ENCODE measurements at places on chromosomes 2 and 18.

- peaks cover 8% of the 10 kb centered on the region for H3K4me1 ChIP-seq
- H3K27me3 ChIP-seq: no peaks in the 10 kb centered on the region
- no peak for DNase-seq
- no peak overlapping the region for H3K27ac ChIP-seq
Measured at GRCh38 chr2:10810202-10811161, 2.1 kb downstream of the PDIA6 start.

- H3K36me3 ChIP-seq: no peaks in the 10 kb centered on the region
- no peaks in the 10 kb centered on the region for H3K4me1 ChIP-seq
- H3K27me3 ChIP-seq: no peaks in the 10 kb centered on the region
- no peak overlapping the region for H3K4me3 ChIP-seq
Measured at GRCh38 chr2:45776160-45776955, 124.9 kb downstream of the PRKCE start.

DNA sequence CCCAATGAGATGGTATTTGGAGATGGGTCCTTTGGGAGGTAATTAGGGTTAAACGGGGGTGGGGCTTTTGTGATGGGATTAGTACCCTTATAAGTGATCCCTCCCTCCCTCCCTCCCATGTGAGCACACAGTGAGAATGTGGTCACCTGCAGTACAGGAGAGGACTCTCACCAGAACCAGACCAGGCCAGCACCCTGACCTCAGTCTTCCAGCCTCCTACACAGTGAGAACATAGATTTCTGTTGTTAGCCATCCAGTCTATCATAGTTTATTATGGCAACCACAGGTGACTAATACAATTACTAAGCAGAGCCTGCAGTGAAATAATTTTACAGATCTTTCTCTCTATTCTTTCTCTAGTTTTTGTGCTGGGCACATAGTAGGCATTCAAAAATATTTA, 137.7 kb upstream of the PKDCC start:
- no peaks in the 10 kb centered on the region for H3K36me3 ChIP-seq
- H3K4me3 ChIP-seq: no peak overlapping the region
- H3K27me3 ChIP-seq: no peaks in the 10 kb centered on the region
- H3K27ac ChIP-seq: no peak overlapping the region
- DNase-seq: no peak

DNA sequence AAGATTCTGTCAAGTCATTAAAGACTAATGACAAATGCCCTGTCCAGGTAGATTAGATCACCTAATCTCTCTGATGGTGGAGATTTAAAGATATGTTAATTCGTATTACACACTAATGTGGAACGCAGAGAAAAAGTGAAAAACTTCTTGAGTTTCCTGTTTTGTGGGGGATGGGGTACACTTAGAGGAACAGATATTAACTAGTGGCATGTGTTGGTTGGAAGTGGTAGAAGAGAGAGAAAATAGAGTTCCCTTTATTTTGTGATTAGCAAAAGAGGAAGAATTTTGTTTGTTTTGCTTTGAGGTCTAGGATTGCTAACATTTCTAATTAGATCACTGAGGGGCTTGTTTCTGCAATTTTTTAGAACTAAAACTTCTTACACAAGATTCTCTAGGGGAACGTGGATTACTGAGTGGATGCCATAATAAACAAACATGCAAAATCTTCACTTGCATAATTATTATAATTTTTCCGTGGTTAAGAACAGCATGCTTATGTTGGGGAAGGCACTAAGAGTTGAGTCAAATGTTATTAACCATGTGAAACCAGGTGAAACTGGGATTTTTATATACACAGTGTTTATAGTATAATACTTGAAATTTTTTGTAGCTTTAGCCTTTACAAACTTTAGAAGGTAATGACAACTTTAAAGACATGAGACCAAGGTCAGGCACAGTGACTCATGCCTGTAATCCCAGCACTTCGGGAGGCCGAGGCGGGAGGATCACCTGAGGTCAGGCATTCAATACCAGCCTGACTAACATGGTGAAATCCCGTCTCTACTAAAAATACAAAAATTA, 97.4 kb upstream of the STK17B start:
- no peaks in the 10 kb centered on the region for H3K36me3 ChIP-seq
- H3K4me1 ChIP-seq: peaks cover 6% of the 10 kb centered on the region
- H3K27me3 ChIP-seq: no peaks in the 10 kb centered on the region

GRCh38 chr2:128451084-128452023, 132.7 kb upstream of the HS6ST1 start:
- H3K27ac ChIP-seq: no peak overlapping the region
- no peaks in the 10 kb centered on the region for H3K36me3 ChIP-seq
- H3K4me1 ChIP-seq: no peaks in the 10 kb centered on the region
- H3K4me3 ChIP-seq: no peak overlapping the region
- H3K27me3 ChIP-seq: no peaks in the 10 kb centered on the region

DNA sequence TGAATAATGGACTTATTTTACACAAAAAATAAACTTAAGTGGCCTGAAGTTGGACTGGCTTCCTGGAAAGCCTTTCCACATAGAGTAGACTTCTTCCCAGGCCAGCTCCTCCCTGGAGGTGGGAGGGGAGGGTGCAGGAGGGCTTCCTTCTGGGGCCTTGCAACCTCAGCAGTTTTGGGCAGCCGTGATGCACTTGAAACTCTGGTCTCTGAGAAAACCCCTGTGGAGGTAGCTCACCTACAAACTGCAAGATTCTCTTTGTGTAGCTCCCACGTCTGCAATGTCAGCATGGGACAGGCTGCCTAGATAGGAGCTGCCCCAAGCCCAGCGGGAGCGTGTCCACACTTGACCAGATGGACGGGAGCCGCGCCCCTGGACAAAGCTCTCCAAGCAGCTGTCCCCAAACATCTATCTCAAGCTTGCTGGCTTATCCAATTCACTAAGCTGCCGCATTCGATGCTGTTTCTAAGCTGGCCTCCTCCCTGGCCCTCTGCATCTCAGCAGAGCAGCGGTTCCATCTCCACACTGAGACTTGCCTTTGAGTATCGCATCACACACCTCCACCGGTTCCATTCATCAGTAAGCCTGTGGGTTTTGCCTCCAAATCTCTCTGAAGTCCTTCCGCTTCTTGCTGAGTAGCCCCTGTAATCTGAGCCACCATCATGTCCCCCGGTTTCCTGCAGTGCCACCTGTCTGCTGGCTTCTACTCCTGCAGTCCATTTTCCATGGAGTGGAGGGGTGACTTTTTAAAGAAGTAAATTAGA, 1.6 kb upstream of the LPIN1 start:
- DNase-seq: peak; percentile 34
- no peaks in the 10 kb centered on the region for H3K27me3 ChIP-seq
- H3K4me3 ChIP-seq: no peak overlapping the region
- H3K4me1 ChIP-seq: peaks cover 19% of the 10 kb centered on the region

- no peak overlapping the region for H3K27ac ChIP-seq
- H3K4me3 ChIP-seq: no peak overlapping the region
- no peaks in the 10 kb centered on the region for H3K27me3 ChIP-seq
- no peaks in the 10 kb centered on the region for H3K4me1 ChIP-seq
- no peaks in the 10 kb centered on the region for H3K36me3 ChIP-seq
- no peak for DNase-seq
Measured at GRCh38 chr2:30305235-30305634, 73.9 kb downstream of the LBH start.

GRCh38 chr2:136069773-136070172, 48.2 kb downstream of the CXCR4 start:
- H3K27me3 ChIP-seq: no peaks in the 10 kb centered on the region
- no peak for DNase-seq
- no peak overlapping the region for H3K4me3 ChIP-seq
- no peaks in the 10 kb centered on the region for H3K4me1 ChIP-seq
- H3K36me3 ChIP-seq: no peaks in the 10 kb centered on the region

- DNase-seq: no peak
- no peak overlapping the region for H3K4me3 ChIP-seq
- H3K27me3 ChIP-seq: no peaks in the 10 kb centered on the region
- H3K27ac ChIP-seq: no peak overlapping the region
- H3K4me1 ChIP-seq: no peaks in the 10 kb centered on the region
Measured at GRCh38 chr2:7210712-7211111, 293.5 kb downstream of the RNF144A start.

DNA sequence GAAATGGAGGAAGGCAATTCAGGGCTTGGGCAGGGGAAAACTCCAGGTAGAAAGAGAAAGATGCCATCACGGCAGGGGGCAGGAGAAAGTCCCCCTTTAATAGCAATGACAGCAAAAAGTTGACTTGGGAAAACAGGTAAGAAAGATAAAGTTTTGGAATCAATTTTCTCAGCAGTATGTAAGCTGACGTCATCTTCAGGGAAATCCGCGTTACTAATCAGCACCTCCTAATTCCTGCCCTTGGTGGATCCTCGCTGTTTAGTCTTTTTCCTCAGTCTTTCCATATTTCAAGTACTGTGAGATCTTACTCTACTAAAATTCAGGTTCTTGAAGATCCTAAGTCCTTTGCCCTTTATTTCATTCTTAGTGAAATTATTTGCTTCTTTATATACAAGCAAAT, 233.0 kb downstream of the MREG start:
- no peak overlapping the region for H3K4me3 ChIP-seq
- H3K27me3 ChIP-seq: no peaks in the 10 kb centered on the region
- DNase-seq: no peak
- H3K27ac ChIP-seq: peak overlapping the region; percentile 36
- peaks cover 10% of the 10 kb centered on the region for H3K4me1 ChIP-seq

GRCh38 chr2:6394276-6394675, 471.4 kb downstream of the CMPK2 start:
- H3K27ac ChIP-seq: no peak overlapping the region
- no peaks in the 10 kb centered on the region for H3K36me3 ChIP-seq
- DNase-seq: no peak

- H3K4me3 ChIP-seq: no peak overlapping the region
- DNase-seq: no peak
- no peaks in the 10 kb centered on the region for H3K36me3 ChIP-seq
Measured at GRCh38 chr18:78900938-78901909, 78.4 kb upstream of the SALL3 start.

- no peaks in the 10 kb centered on the region for H3K27me3 ChIP-seq
- no peak overlapping the region for H3K4me3 ChIP-seq
- no peak overlapping the region for H3K27ac ChIP-seq
- no peak for DNase-seq
- peaks cover 3% of the 10 kb centered on the region for H3K4me1 ChIP-seq
Measured at GRCh38 chr18:13451213-13451540, 232.6 kb downstream of the LDLRAD4 start.

DNA sequence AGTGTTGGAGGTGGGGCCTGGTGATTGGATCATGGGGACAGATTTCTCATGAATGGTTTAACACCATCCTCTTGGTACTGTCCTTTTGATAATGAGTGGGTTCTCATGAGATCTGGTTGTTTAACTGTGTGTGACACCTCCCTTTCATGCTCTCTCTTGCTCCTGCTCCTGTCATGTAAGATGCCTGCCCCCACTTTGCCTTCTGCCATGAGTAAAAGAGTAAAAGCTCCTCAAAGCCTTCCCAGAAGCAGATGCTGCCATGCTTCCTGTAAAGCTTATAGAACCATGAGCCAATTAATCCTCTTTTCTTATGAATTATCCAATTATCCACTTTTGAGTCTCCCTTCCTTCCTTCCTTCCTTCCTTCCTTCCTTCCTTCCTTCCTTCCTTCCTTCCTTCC, 317.7 kb downstream of the RDH14 start:
- H3K27ac ChIP-seq: no peak overlapping the region
- H3K4me3 ChIP-seq: no peak overlapping the region
- no peaks in the 10 kb centered on the region for H3K36me3 ChIP-seq
- DNase-seq: no peak
- H3K4me1 ChIP-seq: no peaks in the 10 kb centered on the region
- no peaks in the 10 kb centered on the region for H3K27me3 ChIP-seq

All from testis (tissue), 5 donors.